Stomach (tissue), 19 donors: ENCODE measurements at places on chromosomes 16 and 17. TPM values are rescaled to one million over a fixed set of nuclear protein-coding genes. Genes with fewer than 3 reads are reported as not detected.

PPY gene
- not detected for total RNA-seq

CHST4 gene
- not detected for total RNA-seq

SCO1 gene
- total RNA-seq = 9.4 TPM

USP22 gene
- total RNA-seq = 161 TPM

CWC25 gene
- total RNA-seq = 19.6 TPM

TPPP3 gene
- 16.7 TPM for total RNA-seq

TNFRSF17 gene
- not detected for total RNA-seq

LPCAT2 gene
- 1.4 TPM for total RNA-seq
